ENCODE measurements at places on chromosomes 1 and 21. TPM values are rescaled to one million over a fixed set of nuclear protein-coding genes. Genes with fewer than 3 reads are reported as not detected.

ADAMTSL4 gene
- total RNA-seq: 16.7 TPM

SLC1A7 gene
- 2.4 TPM for total RNA-seq

EGLN1 gene
- total RNA-seq: 36.3 TPM

MAN1C1 gene
- total RNA-seq: 4.4 TPM

CD247 gene
- total RNA-seq: not detected

CR1L gene
- total RNA-seq: not detected

FNDC10 gene
- total RNA-seq: 0.52 TPM

SYT14 gene
- 3.6 TPM for total RNA-seq

SCAMP3 gene
- total RNA-seq: 18.5 TPM

SPRR2D gene
- not detected for total RNA-seq

CFAP107 gene
- not detected for total RNA-seq

RHCE gene
- total RNA-seq: 1.6 TPM

AK5 gene
- total RNA-seq: 63.6 TPM

SV2A gene
- 16.0 TPM for total RNA-seq

CFHR5 gene
- not detected for total RNA-seq

ZNF593OS gene
- total RNA-seq: not detected

TMEM201 gene
- 1.4 TPM for total RNA-seq

COL24A1 gene
- 0.63 TPM for total RNA-seq

SERPINC1 gene
- total RNA-seq: not detected

CD48 gene
- total RNA-seq: under 0.01 TPM
